H4 (cell line): ENCODE measurements at places on chromosomes 3 and 15. TPM values are rescaled to one million over a fixed set of nuclear protein-coding genes. Genes with fewer than 3 reads are reported as not detected.

The LRRC3B gene
- total RNA-seq: not detected in 2 replicates

The DNAH12 gene
- 0.06 TPM in 1 of 2 replicates, not detected in the other for total RNA-seq

The FMN1 gene
- total RNA-seq: 3.6 TPM in 2 replicates

The CKMT1B gene
- 0.95 TPM in 1 of 2 replicates, not detected in the other for total RNA-seq

The CPEB1 gene
- total RNA-seq: 5.2 and 6.6 TPM in 2 replicates

The GOLGA8N gene
- total RNA-seq: 0.45 and 0.91 TPM in 2 replicates

The SPSB4 gene
- total RNA-seq: 1.9 and 2.2 TPM in 2 replicates

The EOMES gene
- total RNA-seq: 0.17 TPM in 1 of 2 replicates, not detected in the other

The EPHA6 gene
- total RNA-seq: 7.3 and 7.7 TPM in 2 replicates
